ENCODE measurements at places on chromosomes 3 and 15. TPM values are rescaled to one million over a fixed set of nuclear protein-coding genes. Genes with fewer than 3 reads are reported as not detected.

The ITGB5 gene
- 106 TPM for polyA plus RNA-seq

The TM4SF1 gene
- 72.4 TPM for polyA plus RNA-seq

The SLC51B gene
- polyA plus RNA-seq: 10.8 TPM

The UBAP1L gene
- polyA plus RNA-seq: 3.7 TPM

The METTL6 gene
- 28.0 TPM for polyA plus RNA-seq

The GUCA1C gene
- polyA plus RNA-seq: 0.26 TPM

The TRAIP gene
- 8.6 TPM for polyA plus RNA-seq

The FANCD2OS gene
- 1.2 TPM for polyA plus RNA-seq

The ADAMTS7 gene
- 35.1 TPM for polyA plus RNA-seq

The DNAJC17 gene
- 35.5 TPM for polyA plus RNA-seq

The CX3CR1 gene
- polyA plus RNA-seq: 4.9 TPM

DNA sequence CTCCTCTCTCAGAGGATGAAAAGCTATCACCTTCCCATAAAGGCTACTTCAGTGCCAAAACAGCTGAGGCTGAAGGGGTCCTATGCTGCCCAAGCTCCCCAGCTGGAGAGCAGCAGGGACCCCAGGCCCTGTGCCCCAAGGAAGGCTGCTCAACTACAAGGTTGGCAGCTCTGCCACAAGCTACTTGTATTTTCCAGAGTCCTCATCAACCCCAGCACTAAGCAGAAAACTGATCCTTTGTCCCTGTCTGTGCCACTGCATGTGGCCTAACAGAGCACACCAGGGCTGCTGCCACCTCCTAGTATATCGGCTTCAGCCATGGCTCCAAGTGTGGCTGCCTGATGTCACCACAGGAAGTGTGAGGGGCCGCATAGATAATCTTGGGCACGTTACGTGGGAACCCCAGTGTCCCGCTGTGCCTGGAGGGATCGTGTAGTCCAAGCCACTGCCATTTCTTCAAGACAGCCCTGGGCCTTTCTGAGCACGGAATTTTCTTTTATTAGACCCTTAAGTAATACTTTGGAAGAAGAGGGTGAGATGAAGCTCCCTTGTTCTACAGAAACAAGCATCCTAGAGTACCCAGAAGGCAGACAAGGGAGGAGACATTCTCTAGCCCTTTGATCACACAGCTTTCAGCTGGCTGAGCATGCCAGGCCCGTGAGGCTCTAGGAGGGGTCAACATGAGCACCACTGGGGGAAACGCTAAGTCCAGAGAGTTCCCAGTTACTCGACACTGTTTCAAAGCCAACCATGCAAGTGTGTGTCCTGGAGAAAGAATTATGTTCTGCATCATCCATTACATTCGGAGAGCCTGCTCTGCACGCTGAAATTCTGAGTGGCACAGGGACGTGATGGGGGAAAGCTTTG lies 60.7 kb downstream of the CAPN7 start:
- no peak for DNase-seq

DNA sequence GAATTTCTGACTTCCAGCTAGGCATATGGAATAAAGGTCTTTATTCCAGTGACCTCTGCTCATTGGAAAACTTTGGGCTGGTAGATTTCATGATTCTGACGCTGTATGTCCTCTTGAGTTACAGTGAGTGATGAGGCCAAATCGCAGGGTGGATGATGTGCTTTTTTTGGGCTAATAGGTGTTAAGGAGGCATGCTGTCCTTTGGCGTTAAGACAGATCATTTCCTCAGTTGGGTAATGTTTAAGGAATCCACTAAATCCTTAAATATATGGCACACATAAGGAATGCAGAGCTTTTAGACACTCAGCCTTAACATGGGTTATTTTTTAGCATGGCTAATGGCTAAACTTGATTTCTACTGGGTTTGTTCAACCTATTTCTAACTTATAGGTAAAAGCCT lies 87.9 kb downstream of the LPP start:
- no peak for DNase-seq

DNA sequence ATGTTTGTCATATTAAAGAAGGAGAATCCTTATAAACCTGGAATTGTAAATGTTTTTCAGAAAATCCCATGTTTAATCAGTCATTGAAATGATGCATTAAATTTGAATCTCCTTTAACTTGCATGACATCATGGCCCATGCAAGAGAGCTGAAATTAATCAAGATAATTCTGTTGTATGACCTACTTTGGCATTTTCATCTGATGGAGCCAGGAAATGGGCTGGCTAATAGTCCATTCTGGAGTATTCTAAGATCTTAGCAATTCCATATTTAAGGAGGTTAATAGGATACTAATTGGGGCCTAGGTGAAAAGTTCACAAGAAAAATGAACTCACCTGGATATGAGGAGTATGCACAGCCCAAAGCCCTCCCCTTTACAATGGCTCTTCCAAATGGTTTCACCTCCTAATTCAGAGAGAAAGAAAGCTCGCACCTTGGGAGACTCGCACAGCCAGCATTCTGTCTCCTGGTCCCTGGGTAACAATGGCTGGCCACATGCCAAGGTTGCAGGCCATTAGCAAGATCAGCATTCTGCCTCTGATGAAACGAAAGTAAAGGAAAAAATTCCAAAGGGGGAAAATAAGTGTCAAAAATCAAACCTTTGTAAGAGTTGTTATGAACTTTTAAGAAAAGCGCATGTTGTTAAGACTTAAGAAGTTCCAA lies 786.4 kb downstream of the MCTP2 start:
- DNase-seq: no peak

DNA sequence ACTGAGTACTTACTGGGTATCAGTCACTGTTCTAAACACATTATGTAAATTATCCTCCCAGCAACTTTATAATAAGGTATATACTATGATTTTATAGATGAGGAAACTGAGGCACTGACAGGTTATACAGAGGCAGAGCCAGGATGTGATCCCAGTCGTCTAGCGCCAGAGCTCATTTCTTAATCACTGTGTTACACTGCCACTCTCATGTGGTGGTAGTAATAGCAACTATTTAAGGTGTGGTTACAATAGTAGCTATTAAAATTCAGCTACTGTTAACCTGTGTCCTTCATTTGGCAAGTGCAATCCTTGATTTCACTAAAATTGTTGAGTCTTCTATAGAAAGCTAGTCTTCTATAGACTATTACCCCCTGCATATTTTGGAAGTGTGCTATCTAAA lies 43.1 kb upstream of the TRPC1 start:
- no peak for DNase-seq

DNA sequence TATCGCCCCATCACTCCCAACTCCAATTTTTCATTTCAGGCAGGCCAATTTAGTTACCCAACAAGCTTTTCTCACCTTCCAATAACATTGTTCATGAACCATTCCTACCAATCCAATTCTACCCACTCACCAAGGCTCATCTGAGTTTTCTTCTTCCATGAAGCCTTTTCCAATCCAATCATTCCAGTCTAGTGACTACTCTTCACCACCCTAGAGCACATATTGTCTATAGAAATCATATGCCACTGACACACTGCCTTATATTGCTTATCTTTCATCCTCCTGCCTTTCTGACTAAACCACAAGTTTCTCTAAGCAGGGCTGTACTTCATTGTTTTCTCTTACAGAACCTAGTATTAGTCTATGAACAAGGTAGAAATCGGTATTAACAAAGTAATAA lies 11.4 kb downstream of the CCDC14 start:
- no peak for DNase-seq

DNA sequence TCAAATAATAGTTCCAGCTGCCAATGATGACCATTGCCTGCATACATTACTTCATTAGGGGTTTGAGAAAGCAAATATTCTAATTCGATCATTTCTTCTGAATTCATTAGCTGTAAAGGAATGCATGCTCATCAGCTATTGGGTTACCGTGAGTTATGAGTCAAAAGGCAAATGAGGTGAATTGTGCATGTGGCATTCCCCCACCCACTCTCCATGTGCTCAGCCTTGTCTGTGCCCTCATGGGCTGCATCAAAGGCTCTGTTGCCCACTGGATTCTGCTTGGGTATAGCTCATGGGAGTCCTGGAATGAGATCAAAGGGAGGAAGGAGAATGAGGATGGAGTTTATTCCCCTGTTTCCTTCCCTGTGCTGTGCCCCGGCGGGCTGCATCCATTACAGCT lies 99.3 kb upstream of the CHRNA7 start:
- DNase-seq: no peak

GRCh38 chr3:184784731-184785500 lies 27.1 kb upstream of the VPS8 start:
- DNase-seq: no peak

DNA sequence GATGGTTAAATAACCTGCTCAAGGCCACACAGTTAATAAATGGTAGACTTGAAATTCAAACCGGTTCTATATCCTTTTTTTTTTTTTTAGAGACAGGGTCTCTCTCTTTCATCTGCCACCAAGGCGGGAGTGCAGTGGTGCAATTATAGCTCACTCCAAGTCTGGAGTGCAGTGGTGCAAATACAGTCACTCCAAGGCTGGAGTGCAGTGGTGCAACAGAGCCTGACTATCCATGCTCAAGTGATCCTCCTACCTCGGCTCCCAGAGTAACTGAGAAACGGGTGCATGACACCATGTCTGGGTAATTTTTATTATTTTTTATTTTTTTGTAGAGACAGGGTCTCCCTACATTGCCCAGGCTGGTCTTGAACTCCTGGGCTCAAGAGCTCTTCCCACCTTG lies 23.4 kb downstream of the DPP8 start:
- DNase-seq: no peak

GRCh38 chr3:100915706-100916495 lies 77.3 kb downstream of the ABI3BP start:
- DNase-seq: no peak

GRCh38 chr3:44522494-44522933 lies 32.5 kb upstream of the ZKSCAN7 start:
- no peak for DNase-seq

DNA sequence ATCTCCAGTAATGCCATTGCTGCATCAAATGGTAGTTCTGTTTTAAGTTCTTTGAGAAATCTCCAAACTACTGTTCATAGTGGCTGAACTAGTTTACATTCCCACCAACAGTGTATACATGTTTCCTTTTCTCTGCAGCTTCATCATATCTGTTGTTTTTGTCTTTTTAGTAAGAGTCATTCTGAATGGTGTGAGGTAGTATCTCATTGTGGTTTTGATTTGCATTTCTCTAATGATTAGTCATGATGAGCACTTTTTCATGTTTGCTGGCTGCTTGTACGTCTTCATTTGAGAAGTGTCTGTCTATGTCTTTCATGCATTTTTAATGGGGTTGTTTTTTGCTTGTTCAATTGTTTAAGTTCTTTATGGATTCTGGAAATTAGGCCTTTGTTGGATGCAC lies 10.2 kb upstream of the GCSAM start:
- DNase-seq: no peak

DNA sequence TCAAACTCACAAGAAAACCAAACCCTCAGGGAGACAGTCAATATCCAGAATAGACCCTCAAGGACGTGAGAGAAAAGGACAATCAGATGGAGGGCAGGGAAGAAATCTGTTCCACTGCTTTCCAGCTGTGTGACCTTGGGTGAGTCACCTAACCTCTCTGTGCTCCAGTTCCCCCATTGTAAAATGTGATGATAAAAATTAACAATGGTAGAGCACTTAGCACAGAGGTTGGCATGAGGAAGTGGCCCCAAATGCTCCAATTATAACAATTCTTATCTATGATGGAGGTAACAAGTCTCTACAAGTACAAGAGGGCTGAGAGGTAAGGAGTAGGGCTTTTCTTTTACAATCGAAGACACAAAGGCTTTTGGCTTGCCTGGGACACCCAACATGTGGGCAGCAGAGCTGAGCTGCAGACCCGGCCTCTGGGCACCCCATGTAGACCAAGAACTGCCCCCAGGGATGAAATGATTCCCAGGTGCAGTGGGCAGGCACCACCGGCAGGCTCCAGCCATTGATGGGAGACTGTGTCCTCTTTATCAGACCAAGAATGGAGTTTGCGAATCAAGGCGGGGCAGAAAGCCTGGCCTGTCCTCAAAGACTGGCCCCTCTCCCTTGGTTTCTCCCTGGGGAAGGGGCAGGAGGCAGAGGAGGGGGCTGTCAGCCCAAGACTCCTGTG lies 22.0 kb downstream of the WNT7A start:
- DNase-seq: no peak

DNA sequence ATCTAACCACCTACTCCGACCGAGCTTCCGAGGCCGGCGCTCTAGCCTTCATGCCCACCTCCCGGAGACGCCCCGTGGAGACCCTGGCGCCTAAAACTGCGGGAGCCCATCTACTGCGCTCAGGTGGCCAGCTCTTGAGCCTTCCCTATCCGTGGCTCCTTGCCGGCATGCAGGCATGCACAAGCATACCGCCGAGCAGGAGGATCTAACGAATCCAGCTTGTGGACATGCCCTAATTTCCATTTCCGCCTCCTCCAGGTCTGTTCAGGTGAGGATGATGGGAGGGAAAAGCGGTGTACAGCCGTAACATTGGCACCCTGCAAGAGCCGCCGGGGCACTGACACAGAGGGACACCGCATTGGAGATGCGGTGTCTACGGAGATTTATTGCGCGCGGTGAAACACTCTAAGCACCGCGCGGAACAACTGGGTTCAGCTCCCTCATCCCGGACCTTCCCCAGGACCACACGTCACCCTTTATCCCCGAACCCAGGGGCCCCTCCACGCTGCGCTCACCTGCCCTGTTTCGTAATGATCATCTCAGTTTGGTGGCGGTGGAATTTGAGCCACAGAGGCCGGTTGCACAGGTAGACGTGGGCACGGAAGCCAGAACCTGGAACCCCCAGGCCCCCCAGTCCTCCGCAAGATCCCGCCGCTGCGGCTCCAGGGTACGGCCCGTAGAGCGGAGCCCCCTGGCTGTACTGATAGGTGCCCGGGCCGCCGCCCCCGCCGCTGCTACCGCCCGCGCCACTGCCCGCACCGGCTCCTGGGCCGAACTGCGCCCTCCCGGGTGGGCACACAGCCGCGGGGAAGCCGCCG lies 1.0 kb downstream of the EOMES start:
- DNase-seq: no peak

DNA sequence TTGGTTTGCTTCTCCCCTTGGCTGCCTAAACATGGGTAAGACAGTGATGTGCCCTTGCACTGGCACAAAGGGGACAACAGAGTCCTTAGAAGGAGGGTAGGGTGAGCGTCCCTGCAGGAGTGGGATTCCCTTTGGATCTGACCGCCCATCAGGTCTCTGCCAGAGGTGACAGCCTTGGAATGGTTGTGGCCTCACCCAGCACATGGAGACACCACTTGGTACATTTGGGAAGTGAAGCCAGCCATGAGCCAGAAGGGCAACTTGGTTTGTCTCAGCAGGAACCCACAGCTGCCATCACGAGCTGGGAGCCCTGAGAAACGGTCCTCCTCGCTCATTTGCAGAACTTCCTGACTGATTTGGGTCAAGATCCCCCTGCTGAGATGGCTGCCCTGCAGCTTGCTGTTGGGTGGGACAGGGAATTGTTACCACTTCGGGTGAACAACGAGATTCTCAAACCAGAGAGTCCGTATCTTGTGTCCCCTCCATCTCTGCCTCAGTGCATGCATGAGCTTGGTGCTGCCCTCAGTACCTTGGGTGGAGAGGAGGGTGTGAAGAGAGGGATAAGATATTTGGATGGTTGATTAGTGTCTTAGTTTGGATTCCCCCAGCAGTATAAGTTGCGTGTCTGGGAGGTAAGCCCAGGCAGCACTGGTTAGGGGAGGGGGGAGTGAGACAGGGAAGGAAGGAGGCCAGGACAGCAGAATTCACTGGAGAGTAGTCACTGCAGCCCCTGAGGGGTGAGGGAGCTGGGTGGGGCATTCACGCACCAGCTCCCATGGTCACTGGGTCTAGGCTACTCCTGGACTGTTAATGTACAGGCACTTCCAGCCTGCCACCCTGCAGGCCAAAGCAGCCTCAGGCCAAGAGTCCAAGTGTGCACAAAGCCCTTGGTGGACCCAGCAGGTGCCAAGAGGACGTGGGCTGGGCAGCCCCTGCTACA lies 168.8 kb upstream of the TOPAZ1 start:
- no peak for DNase-seq

GRCh38 chr3:56370991-56371775 lies 97.1 kb downstream of the ERC2 start:
- no peak for DNase-seq

Measured in right renal pelvis (tissue), 4 donors.